Stimulated activated naive CD8-positive, alpha-beta T cell treated with anti-CD3 and anti-CD28 coated beads, Interleukin-15, Interleukin-2, amounts not matched to agents 100 U/mL and 50 U/mL, for 24 hours (primary cell): ENCODE measurements at places on chromosomes 5 and 9.

- no peak for DNase-seq
Measured at GRCh38 chr9:35537913-35538312, 48.0 kb downstream of the RUSC2 start.

DNA sequence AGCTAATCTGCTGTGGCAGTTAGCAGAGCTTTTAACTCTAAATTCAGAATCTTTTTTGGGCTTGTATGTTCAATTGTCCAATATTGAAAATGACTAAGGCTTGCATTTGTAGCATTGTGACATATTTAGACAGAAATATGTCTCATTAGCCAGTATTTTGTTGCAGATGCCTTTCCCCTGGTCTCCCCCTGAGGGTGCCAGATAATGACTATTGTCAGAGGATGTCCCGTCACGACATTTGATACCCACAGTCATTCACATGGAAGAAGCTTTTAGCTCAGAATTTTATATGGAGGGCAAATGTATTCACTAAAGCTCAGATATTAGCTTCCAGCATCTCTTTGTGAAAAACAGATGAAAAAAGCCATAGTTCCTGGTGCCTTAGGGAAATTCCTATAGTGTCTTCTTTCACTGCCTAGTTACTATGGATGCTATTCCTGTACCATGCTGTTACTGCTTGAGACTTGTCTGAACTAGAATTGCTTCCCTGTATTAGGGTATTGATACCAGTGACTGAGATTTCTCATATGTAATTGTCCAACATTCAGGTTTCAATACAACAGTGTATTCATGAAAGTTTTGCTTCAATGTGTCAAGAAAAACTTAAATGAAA lies 96.2 kb downstream of the CCDC192 start:
- DNase-seq = no peak

- DNase-seq = no peak
Measured at GRCh38 chr5:97476852-97477534, 293.9 kb upstream of the RIOK2 start.

GRCh38 chr5:591746-592145 lies 20.4 kb upstream of the CEP72 start:
- DNase-seq = no peak

DNA sequence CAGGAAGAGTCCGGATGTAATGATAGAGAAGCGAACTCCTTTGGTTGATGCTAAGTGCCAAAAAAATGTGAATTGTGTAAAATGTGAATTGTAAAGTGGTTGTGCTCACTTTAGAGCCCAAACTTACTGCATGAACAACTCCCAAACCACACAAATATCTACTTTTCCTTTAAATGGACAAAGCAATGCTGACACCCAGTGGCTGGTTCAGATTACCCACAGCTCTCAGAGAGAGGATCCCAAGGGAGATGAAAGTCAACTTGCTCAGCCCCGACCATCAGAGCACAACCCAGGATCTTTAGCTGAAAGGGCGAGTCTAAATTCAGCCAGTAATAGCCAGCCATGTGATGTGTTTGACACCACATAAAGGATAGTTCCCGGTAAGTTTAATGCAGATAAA lies 133.7 kb downstream of the NMUR2 start:
- no peak for DNase-seq

GRCh38 chr9:95721061-95721531 lies 154.4 kb upstream of the ERCC6L2 start:
- DNase-seq = no peak

GRCh38 chr9:99057665-99058625 lies 47.0 kb upstream of the TGFBR1 start:
- peak; percentile 75 for DNase-seq

- no peak for DNase-seq
Measured at GRCh38 chr9:33346564-33346963, 55.8 kb downstream of the AQP7 start.

DNA sequence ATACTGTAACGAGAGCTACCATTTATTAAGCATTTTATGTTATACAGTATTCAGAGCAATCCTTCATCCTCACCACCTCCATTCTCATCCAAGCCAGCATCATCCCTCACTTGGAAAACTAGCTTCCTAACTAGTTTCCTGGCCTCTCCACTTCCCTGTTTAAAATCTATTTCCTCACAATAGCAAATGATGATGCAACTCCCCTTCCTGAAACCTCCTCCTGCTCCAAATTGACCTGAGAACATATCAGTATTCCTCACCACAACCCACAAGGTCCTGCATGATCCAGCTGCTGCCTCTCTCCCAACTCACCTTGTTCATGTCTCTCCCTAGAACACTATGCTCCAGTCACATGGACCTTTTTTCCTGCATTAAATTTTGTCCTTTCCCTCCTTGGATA lies 4.3 kb upstream of the SLC36A2 start:
- no peak for DNase-seq

DNA sequence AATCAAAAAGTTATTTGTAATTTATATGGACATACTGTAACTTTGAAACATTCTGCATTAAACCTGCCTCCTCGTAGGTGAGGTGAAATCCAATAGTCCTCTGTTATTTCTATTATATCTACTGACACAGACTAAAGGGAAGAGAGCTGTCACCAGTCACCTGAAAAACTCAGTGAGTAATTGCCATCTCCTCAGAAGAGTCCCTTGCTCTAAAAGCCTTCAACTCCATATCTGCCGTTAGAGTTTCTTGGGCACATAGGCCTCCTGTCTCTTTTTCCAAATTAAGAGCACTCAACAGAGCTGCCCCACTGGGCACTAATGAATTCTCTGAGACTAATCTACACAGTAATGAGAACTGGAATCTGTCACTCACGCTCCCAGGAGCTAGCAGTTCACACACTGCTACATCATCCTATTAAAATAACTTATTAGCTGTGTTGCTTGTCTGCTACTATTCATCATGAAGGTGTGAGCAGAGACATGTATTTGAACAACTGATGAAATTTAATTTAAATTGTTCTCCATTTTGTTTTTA lies 67.3 kb upstream of the VCAN start:
- no peak for DNase-seq

- DNase-seq = no peak
Measured at GRCh38 chr9:126618585-126619360, 5.0 kb downstream of the LMX1B start.

DNA sequence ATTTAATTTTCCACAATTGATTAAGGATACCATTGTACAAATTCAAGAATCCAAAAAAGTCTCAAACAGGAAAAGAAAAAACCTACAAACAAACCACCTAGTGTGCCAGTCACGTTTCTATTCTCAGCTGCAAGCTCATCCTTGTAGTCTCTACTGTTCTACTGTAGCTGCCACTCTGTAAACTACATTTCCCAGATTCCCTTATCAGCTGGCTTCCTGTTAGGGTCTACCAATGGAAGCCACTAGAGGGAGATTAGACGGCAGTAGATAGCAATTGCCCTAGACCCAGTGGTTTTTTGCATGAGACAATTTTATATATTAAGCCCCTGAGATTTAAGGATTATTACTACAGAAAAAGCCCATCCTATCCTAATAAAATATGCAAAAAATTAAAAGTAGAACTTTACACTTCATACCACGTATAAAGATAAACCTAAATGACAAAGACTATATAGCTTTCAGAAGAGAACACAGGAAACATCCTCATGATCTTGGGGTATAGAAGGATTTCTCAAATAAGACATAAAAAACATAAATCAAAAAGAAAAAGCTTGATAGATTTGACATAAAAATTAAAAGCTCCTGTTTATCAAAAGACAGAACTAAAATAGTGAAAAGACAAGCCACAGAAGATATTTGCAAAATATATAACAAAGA lies 37.4 kb downstream of the P4HA2 start:
- DNase-seq = no peak

- no peak for DNase-seq
Measured at GRCh38 chr5:33764786-33765185, 127.0 kb downstream of the ADAMTS12 start.

DNA sequence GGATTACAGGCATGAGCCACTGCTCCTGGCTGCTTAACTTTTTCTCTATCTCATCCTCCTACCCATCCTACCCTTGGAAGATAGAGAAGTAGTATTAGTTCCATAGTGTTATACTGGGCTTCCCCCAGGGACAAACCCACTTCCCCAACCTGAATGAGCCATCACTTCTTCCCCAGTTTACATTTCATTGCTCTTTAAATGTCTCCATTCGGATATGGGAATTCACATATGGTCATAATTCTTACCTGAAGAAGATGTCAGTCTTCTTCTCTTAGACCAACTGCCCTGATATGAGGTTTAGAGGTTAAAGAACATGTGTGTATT lies 1.9 kb downstream of the CD274 start:
- DNase-seq = no peak

- DNase-seq = no peak
Measured at GRCh38 chr9:95581900-95582299, 65.1 kb upstream of the PTCH1 start.

DNA sequence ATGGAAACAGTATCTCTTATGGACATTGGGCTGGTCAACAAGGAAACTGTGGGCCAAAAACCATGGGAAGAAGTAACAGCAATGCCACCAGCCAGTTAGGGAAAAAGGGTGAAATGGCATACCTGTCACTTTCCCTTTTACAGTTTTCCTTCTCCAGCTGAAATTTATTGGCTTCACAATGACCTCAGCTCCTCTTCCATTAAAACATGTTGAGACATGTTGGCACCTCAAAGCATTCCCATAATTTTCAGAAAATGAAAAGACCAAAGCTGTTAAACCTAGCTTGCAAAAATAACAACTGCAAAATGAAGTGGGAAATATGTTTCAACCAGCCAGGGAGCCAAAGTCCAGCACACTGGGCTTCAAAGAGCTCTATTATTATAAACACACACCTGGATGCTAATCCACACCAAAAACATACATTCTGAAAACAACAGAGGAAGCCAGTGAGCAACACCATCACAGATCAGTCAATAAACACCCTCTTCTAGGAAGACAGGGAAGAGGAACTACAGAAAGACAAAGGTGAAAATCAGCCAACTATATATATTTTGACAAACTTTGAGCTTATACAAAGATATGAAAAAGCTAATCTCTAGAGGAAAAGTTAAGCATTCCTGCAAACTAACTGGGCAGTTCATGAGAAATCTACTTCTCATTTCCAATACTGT lies 78.4 kb upstream of the PTGER4 start:
- no peak for DNase-seq

GRCh38 chr5:116444373-116445295 lies 130.0 kb downstream of the SEMA6A start:
- DNase-seq = no peak

DNA sequence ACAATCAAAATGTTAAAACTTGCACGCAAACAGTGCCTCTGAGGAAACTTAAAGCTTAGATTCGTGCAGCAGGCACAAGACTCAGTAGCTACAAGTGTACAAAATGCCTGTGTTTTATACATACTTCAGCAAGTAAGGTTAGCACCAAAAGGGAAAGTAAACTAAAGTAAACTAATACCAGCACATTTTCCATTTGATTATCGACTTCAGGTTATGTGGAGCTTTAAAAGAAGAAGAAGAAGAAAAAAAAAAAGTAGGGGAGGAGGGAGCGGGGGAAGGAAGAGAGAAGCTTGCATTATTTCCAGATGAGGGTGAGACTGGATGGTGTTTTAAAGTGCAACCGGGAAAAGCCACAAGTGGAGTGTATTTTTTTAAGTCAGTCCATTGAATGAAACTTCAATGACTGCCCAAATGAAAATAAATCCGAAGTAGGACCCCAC lies 596 bp upstream of the ADAMTS6 start:
- DNase-seq = no peak

DNA sequence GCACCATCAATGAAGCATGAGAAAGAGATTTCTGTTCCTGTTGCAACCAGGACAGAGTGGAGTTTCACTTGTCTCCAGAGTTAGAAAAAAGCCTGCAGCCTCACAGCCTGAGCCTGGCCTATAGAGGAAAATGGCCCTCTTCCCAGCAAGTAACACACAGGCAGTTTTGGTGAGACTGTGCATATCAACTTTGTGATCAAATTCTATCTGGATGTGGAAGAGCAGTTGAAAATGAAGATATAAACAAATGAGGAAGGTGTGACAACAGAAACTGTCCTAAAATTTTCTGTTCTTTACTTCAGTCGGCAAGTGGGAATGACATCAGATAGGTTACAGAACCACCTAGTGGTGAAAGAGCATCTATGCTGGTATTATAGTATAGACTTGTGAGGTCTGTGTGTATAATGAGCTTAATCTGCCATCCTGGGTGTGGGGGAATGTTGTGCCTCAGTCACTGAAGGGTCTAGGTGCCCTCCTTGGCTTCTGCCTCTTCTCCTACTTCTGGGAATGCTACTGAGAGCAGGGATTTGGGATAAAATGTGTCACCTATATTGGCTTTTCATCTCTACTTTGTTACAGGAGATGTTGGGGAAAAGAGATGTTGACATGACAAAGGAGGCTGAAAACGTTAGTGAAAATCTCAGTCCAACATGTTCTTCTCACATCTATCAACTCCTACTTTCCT lies 28.2 kb downstream of the YIPF5 start:
- no peak for DNase-seq

- DNase-seq = no peak
Measured at GRCh38 chr5:10124287-10124686, 125.4 kb downstream of the ATPSCKMT start.

GRCh38 chr9:126947529-126947928 lies 32.9 kb downstream of the RALGPS1 start:
- no peak for DNase-seq

DNA sequence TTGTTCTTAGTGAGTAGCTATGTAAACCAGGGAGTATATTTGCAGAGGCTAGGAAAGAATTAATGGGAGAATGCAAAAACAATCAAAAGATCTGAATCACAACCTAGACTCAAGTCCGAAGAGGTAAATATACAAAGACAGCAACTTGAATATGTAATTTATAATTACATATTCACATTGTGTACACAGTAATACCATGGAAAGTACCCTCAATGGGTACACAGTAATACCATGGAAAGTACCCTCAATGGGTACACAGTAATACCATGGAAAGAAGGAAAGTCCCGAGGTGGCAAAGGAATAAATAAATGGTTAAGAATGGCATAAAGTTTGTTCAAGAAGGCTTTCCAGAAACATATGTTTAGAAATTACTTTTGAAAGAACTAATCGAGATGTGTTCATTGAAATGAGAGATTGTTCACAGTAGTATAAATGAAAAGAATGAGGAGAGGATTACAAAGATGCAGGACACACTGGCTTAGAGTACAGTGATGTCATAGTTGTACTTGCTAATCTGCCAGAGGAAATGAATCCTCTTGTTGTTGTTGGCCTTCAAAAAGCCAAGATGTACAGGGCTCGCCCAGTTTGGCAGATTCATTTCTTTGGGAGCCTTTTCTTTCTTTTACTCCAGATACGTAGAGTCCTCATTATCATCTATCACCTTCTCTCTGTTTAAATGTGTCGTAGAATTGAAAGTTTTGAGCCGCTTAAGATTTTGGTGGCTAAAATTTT lies 116.0 kb downstream of the UNC13B start:
- DNase-seq = no peak

DNA sequence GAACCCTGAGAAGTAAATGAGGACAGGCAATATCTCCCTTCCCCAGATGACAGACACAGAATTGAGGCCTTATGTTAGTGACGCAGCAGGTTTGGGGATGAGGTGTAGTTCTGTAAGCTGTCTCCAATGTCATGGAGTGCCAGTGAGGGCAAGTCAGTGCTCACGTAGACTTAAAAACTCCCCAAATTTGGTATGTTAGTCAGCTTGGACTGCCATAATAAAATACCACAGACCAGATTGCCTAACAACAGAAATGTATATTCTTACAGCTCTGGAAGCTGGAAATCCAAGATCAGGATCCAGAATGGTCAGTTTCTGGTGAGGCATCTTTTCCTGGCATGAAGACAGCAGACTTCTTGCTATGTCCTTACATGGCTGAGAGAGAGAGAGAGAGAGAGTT lies 14.9 kb downstream of the FOXI1 start:
- DNase-seq = no peak
